Fibroblast of upper back skin (primary cell): ENCODE measurements at places on chromosomes 2 and 18.
A peak's percentile ranks its signal among the peaks of the same experiment; 100 is the strongest.

DNA sequence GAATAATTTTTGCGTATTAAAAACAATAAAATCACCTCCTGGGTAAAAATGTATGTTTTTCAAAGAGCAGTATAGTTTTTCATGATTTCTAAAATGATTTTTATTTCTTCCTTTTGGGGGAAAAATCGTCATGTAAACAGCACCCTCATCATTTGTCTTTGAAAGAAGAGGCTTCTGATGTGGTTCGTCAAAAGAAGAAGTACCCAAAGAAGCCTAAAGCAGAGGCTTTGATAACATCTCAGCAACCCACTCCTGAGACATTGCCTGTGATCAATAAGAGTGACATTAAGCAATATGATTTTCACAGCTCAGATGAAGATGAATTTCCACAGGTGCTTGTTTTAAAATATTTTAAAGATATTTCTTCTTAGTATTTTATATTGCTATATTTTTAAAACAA is 110.2 kb upstream of the KIF5C start:
- no peak for DNase-seq

GRCh38 chr2:12338946-12339697 is 377.6 kb upstream of the TRIB2 start:
- DNase-seq = no peak

- DNase-seq = no peak
Observed at GRCh38 chr18:4765401-4765800, 310.3 kb upstream of the DLGAP1 start.

DNA sequence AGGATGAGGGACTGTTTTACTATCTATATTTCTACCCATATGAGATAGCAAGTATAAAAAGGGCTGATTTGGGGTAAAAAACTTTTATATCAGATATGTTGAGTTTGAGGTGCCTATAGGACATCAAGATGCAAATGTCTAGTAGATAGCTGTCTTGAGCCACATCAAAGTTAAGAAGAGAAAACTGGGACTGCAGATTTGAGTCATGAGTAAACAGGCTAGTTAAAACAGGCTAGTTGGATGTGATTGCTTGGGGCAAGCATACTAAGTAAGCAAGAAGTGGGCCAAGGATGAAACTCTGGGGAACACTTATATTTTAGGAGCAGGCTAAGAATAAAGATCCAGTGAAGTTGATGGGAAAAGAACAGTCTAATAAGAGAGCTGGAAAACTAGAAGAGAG is 2.8 kb upstream of the SCRN3 start:
- DNase-seq = no peak

- peak; percentile 71 for DNase-seq
Observed at GRCh38 chr2:101655702-101656422, 41.6 kb upstream of the MAP4K4 start.

GRCh38 chr18:551404-552061 is 28.6 kb upstream of the CETN1 start:
- no peak for DNase-seq

GRCh38 chr18:69723434-69723833 is 224.2 kb downstream of the CD226 start:
- no peak for DNase-seq

DNA sequence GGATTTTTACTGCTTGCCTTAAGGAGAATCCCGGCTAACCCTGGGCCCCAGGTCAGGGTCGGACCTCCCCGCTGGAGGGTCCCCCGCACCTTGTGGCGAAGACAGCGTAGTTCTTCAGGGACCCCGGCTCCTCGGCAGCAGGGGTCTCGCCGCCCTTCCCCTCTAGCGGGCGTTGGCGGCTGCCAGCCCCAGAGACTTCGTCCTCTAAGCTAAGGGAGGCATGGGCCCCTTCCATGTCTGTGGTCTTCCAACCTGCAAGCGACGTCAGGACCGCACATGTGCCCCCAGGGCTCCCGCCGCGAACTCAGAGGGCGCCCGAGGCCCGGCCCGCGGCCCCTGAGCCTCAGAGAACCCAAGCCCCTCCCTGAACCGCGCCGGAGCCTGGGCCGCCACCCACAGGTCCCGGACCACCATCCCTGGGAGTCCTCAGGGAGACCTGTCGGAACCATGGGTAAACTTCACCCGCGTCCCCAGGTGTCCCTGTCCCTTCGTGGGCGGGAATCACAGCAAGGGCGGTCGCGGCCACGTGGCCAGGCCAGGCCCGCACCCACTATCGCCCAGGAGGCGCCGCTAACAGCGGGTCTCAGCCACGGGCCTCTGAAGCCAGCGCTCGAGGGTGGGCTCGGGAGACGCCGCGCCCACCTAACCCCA is 562 bp downstream of the ANKMY1 start:
- DNase-seq = no peak

DNA sequence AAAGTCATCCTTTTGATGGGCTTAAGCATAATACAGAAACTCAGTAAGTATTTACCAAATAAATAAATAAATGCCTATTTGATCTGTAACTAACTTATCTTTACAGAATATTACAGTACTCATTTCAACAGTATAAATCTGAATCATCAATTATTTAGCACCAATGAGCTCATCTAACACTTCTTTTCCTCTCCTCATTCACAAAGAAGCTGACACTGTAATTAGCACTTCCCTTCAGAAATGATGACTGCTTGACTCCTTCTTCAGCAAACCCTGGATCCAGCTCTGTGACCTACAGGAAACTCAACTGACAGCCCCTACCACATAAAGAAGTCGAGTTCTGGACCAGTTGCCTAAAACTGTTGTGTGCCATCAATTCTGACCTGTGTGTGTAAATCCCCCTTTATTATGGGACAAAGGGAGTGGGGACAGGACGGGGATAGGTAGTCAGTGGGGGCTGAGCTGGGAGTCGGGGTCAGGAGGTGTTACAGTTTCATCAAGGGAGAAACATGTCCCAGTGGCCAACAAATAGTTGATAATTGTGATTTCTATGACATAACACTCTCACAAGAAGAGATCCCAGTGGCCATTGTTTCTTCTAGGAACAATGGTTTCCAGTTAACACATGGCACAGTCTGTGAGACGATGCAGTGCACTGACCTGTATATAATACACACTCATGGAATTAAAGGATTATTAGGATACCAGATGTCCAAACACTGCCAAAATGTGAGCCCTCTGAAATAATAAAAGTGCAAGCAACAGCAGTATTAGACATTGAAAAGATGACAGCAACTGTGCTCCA is 68.7 kb downstream of the STK39 start:
- no peak for DNase-seq

DNA sequence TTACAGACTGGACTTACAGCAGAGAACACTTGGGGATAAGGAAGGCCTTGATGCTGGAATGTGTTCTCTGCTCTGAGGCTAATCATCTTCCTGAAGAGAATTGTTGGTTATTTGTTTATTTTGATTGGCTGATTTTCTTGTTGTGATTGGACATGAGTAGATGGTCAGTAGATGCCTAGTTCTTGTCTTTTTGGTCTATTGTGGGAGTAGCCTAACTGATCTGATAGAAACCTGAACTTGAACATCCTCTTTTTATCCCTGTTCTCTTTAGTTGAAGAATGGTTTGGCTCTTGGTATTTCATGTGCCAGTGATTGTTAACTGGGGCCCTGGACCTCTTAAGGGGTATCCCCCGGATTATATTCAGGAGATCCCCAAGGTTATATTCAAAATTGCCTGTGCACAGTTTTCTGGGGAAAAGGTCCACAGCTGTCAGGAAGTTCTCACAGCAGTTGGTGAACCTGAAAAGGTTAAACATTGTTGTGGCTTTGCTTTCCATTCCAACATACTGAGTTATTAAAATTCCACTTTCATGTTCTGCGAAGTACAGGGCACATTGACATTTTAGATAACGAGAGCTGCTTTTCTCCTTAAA is 13.6 kb downstream of the TWSG1 start:
- peak; percentile 50 for DNase-seq
